CD8-positive, alpha-beta T cell (primary cell): ENCODE measurements at places on chromosomes 5 and 9.

DNA sequence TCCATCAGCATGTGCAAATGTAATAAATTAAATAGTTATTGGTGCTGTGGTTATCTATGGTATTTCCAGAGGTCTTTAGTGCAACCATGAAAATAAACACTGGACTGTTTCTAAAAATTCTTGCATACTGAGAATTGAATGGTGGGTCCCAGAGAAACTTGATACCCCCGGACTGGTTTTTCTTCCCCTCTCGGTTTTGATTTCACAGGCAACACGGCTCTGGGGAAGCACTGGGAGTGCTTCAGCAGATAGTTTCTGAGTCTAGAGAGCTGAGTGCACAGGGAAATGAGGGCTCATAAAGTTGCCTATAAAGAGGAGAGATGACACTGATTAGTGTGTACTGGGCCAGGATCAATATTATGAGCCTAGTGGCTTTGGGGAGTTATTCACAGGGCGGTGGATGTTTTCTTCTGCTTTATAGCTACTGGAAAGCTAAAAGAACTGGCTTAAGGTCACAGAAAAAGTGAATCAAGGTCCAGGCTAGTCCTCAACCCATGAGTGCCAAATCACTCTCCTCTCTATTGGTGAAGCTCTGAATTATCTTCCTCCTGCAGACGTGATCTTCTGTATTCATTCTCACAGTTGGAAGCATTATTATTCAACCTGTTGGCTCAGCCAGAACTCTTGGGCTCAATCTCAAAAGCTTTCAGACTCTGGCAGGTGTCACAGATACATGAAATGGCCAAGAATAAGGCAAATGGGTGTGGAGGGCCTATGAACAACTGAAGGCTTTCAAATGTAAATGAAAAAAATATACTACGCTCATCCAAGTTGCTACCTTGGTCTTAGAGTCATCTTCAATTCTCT, 170.2 kb upstream of the HMHB1 start:
- no peak for DNase-seq

- DNase-seq, result no peak
Observed at GRCh38 chr9:136992819-136993369, 672 bp downstream of the PAXX start.

GRCh38 chr5:66440202-66440680, 156.0 kb upstream of the MAST4 start:
- no peak for DNase-seq

- DNase-seq, result no peak
Observed at GRCh38 chr9:26940779-26941178, 6.3 kb downstream of the PLAA start.

- no peak for DNase-seq
Observed at GRCh38 chr9:12993466-12993865, 218.6 kb downstream of the LURAP1L start.

DNA sequence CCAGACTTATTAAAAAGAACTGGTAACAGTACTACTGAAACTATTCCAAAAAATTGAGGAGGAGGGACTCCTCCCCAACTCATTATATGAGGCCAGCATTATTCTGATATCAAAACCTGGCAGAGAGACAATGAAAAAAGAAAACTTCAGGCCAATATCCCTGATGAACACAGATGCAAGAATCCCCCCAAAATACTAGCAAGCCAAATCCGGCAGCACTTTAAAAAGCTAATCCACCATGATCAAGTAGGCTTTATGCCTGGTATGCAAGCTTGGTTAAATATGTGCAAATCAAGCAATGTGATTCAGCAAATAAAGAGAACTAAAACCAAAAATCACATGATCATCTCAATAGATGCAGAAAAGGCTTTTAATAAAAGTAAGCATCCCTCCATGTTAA, 2271.0 kb upstream of the C9orf72 start:
- no peak for DNase-seq

DNA sequence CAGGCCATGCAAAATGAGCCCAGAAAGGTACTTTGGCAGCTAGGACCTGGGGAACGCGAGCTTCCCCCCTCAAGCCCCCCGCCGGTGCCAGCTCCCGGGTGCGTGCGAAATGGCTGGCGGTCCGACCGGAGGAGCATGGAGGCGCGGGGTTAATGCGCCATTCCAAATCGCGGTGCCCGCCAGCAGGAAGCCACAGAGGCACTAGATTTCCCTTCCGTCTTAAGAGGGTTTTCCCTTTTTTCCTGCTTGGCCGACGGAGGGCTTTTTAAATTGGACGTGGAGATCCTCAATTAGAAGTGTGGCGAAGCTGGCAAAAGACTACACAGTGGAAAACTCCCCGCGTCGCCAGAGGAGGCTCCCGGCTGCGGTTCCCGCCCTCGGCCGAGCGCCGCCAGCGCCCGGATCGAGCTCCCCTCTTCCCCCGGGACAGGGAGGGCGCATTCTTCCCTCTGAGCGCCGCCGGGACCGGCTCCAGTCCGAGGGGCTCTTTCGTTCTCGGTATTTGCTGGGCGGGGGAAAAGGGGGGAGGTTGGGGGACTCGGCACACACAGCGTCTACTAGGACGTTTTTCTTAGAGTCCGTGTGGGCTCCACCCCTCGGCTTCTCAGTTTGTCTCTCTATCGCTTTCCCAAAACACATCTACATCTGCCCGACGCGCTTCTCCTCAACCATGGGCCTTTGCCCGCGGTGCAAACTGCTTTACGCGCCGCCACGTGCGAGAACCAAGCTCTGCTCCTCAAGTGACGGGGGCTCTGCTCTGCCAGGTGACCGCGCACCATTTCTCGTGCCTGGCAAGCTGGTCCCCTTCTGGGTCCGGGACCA, 3.0 kb downstream of the GDNF start:
- DNase-seq, result no peak

DNA sequence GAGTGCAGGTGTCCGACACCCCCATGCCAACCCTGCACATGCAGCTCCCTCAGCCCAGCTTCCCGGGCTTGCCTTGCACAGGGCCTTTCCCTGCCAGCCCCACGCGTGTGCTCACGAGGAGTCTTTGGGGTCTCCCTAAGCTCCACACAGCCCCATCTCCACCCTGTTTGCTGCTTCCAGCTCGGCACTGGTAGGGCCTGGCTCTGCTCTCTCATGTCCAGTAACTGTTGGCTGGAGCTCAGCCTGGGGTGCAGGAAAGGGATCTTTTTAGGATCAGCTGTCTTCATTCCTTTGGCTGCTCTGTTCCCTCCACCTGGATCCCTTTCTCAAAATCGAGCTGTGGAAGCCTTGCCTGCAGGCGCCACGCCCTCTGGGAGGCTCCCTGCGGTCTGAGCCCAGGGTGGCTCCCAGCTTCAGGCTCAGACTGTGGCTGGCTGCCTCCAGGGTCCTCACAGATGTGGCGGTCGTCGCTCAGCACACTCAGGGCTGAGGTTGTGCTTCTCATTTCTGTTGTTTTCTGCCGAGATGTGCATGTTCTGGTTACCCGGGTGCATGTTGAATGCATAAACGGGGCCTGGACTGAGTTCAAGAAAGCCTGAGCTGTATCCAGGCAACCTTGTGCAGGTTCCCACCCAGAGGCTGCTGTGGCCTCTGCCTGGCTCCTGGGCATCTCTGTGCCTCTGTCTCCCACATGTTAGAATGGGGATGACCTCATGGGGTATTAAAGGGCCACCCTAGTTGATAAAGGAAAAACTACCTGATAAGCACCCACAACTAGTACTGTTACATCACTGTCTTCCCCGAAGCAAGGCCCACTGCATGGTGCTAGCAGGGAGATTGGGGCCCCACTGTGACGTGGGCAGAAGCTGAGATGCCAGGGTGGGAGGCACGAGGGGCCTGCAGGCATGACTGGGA, 4.3 kb downstream of the CACNA1B start:
- DNase-seq, result no peak

- no peak for DNase-seq
Observed at GRCh38 chr9:77569335-77569734, 78.8 kb downstream of the GNA14 start.

DNA sequence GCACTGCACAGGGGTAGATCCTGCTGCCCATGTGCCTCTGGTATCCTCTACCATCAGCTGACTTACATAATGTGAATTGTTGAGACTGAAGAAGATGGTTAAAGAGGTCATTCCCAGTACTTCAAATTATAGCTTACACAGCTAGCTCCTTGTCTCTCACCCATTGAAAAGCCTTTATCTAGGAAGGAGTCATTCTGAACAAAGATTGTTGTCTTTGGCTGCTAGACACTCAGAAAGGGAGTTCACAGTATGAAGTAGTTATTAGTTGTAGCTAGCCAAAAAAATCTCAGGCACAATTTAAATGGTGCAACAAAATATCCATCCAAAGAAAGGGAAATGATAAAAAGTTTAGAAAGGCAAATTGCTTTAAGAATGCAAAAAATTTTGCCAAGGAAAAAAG, 102.0 kb upstream of the NREP start:
- no peak for DNase-seq

DNA sequence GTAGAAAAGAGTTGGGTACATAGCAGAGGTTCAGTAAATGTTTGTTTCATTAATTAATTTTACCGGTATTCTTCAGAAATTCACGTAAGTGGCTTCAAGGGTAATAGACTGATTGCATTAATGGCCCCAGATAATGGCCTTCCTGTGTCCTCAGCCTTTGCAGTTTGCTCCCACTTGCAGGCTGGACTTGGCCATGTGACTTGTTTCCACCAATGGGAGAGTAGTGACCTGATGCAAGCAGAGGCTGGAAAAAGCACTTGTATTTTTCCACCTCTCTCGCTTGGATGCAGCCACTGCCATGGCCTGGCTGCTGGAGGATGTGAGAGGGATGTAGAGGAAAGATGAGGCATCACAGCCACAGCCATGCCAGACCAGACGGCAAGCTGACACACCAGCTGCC, 480.9 kb downstream of the CDK5RAP2 start:
- DNase-seq, result no peak

DNA sequence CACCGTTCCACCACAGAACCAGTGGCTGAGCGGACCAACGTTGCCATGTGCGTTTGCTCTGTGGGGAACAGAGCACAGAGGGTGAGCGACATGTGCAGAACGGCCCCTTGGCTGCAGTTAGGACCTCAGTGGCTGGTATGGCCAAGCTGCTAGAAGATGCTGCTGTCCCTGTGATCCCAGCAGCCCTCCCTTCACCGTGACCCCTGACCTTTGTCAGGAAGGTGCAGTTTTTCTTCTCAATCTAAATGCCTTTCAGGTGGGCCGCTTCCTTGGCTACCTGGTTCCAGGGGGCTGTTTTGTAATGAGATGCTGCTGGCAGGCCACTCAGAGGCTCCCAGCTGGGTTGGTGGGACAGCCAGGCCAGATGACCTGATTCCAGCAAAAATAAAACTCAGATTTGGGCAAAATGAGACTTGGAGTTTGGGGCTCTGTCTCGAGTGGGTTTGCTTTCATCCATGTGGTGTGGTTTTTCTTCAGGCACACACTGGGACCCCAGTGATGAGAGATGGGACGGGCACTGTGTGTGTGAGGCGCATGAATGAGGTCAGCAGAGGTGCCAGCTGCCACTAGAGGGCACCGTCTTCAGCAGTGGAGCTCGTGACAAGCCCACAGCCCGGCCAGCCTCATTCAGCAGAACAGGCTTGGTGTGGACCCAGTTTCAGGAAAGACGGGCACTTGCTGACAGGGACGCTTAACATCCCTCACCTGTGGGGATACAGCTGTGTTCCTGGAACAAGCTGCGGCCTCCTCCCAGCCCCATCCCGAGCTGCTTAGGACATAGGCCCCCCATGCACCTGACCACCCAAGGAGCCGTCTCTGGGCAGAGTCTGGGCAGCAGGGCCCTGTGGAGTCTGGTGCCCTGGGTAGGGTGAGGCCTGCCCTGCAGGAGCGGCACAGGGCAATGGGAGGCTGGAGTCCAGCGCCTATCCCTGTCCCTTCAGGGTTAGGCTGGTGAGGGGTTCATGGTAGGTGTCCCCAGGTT, 4.1 kb downstream of the MRPS2 start:
- peak; percentile 54 for DNase-seq

- DNase-seq, result no peak
Observed at GRCh38 chr5:156522651-156523529, 195.9 kb downstream of the SGCD start.

DNA sequence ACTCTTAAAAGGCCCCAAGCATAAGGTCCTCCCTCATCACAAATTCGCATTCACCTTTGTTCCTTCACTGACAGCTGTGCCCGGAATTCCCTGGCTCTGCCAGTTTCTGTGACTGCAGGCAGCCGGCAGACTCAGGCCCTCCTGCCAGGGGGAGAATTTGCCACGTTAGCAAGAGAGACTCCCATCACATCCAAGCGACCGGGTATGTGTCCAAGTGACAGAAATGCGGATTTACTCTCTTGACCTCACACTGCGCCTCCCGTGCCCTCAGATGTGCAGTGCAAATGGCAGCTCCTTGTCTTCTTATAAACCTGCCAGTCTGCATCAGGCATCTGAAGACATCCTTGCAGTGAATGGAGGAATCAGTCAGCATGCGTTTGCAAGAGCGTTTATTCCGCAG, 187.1 kb upstream of the WWC1 start:
- DNase-seq, result no peak

- no peak for DNase-seq
Observed at GRCh38 chr5:39092581-39093351, 18.6 kb upstream of the RICTOR start.

DNA sequence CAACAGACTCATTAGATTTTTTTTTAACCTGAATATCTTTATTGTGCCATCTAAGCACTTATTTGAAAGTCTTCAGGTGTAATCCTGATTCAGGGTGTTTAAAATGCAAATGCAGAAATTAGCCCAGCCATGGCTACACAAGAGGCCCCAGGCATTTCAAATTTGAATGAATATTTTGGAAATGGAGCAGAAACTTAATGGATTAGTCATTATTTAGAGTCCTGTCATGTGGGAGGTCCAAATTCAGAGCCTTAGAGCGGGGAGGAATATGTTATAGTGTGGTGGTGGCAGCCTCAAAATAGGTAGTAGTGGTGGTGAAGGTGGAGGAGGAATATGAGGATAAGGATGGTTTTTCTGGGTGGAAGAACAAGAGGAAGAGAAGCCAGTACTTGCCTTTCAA, 567.0 kb downstream of the RAB3C start:
- DNase-seq, result no peak

DNA sequence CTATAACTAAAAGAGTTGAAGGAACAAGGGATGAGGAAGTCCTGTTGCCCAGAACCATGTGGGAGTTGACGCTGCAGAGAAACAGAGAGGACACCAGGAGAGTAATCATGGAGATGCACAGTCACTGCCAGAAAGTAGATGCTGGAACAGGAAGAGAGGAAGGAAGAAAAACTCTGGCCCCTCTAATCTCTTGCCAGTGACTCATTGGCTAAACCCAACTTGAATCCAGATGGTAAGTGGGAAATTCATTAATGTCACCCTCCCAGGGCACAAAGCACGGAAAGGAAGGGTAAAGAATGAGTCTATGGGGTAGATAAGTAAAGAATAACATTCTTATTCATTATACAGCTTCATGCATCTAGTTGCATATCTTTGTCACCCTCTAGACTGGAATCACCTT, 631.9 kb downstream of the PRELID2 start:
- DNase-seq, result no peak

DNA sequence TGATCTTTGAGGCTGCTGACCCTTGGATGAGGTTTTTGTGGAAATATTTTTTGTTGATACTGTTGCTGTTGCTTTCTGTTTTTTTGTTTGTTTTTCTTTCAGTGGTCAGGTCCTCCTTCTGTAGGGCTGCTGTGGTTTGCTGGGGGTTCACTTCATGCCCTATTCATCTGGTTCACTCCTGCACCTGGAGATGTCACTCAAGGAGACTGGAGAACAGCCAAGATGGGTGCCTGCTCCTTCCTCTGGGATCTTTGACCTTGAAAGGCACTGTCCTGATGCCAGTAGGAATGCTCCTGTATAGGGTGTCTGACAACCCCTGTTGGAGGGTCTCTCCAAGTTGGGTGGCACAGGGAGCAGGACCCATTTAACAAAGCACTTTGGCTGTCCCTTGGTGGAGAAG, 67.0 kb upstream of the ACTBL2 start:
- DNase-seq, result no peak

- peak; percentile 12 for DNase-seq
Observed at GRCh38 chr9:134136118-134136995, 475 bp downstream of the WDR5 start.
